ENCODE measurements at places on chromosomes 7 and 10.

- DNase-seq: no peak
Observed at GRCh38 chr7:82624337-82624736, 180.8 kb upstream of the CACNA2D1 start.

- no peak for DNase-seq
Observed at GRCh38 chr10:100238429-100238828, 9.0 kb upstream of the CHUK start.

DNA sequence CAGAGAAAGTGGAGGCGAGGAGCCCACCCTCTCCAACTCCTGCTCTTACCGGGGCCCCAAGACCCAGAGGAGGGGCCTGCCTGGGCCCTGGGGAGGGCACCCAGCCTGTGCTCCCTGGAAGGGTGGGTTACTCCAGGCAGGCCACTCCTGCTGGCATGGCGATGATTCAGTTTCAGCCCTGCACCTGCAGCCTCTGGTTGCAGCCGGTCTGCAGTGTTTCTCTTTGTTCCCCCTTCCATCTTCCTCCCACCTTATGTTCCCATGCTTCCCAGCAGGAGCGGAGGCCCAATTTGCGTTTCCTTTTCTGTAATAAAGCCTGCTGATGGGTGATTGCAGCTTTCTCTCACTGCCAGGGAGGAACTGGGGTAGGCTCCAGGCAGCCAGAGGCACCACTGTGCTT is 53.2 kb upstream of the FAM20C start:
- DNase-seq: no peak

DNA sequence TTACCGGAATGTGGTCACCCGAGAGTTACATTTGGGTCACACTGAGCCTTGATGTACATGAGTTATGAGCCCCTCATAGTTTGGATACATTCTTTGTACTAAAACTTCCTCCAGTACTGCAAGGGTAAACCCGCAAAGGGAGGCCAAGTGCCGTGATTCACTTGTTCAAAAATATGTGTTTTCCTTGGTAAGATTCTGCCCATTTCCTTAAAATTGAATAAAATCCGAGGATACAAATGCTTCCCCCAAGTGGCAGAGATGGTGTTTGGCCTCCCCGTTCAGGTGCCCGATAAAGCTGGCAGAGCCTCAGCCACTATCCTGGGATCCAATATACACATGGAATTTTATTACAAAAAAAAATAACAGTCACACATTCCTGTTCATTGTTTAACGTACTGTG is 268.3 kb downstream of the DIP2C start:
- no peak for DNase-seq

DNA sequence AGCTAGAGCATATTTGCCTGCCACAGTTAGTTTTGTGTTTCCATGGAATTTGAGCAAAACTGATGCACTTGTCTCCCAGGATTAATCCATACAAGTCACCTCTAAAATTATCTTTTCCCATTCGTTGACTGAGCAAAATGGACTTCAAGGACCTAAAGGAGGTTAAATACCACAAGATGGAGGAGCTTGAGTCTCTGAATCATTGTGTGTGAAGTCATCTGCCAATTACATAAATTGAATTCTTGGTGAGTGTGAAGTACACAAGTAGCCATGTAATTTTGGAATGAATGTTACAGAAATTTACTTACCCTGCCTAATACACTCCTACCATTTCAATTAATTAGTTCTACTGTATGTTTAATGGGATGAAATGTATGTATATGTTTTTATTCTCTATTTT is 501.7 kb upstream of the POT1 start:
- DNase-seq: no peak
